ENCODE measurements at places on chromosomes 4 and X.
A peak's percentile ranks its signal among the peaks of the same experiment; 100 is the strongest.

- DNase-seq = no peak
Measured at GRCh38 chrX:7389576-7389975, 241.6 kb upstream of the PUDP start.

DNA sequence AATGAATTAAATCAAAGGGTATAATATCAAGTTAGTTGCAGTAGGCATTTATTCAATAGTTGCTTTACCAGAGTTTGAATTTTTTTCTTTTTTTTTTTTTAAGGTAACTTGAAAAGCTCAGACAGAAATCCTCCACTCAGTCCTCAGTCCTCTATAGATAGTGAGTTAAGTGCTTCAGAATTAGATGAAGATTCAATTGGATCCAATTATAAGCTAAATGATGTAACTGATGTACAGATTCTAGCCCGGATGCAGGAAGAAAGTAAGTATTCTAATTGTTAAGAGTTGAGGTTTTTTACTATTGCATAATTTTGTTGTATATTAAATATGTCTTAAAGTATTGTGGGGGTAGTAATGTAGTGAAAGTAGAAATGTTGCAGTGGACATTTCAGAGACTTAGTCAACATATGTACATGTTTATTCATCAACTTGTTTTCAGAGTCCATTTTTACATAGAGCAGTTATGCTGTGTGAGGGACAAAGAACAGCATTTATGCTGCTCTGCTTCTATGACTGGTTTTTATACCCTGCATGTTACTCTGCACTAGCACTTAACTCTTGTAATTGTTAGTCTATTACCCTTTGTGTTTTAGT, 38.4 kb downstream of the SLAIN2 start:
- no peak for DNase-seq

- DNase-seq = no peak
Measured at GRCh38 chrX:154483325-154483724, 3.1 kb downstream of the UBL4A start.

GRCh38 chr4:176850436-176850835, 57.7 kb upstream of the VEGFC start:
- no peak for DNase-seq

GRCh38 chr4:152162331-152162697, 373.6 kb downstream of the FBXW7 start:
- no peak for DNase-seq

DNA sequence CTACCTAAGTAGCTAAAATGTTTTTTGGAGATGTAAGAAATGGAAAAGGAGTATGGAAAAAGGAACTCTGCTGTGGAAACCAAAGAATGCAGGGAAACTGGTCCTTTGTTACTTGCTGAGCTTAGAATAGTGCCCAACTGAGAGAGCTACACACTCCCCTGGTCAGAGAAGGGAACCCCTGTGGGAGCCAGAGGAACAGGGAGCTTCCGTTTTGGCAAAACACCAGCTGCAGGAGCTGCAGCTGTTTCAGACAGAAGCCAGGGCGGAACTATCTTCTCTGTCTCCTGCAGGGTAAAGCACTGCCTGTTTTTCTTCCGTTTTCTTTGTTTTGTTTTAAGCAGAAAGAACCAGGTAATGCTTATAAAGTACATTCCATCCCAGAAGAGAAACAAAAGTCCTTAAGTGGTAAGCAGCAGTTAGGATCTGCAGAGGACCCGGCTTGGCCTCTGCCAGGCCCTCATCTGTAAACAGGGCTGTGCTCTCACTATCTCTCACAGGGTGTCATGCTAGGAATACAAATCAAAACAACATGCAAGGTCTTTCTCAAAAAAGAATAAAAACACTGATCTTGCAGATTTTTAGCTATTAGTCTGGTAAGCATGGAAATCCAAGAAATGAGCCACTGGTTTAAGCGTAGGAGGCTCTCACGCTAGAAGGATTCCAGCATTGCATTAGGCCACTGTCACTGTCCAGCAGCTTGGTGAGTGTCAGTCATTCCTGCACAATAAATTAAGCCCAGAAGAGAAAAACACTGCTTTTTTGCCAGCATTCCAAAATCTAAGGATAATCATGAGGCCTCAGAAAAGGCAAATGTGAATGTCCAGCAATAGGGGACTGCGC, 76.1 kb downstream of the CHST7 start:
- no peak for DNase-seq

- no peak for DNase-seq
Measured at GRCh38 chrX:136162827-136163570, 15.7 kb downstream of the FHL1 start.

- no peak for DNase-seq
Measured at GRCh38 chr4:184907216-184907615, 81.4 kb upstream of the ACSL1 start.

- no peak for DNase-seq
Measured at GRCh38 chr4:104693601-104694201, 199.0 kb upstream of the CXXC4 start.

DNA sequence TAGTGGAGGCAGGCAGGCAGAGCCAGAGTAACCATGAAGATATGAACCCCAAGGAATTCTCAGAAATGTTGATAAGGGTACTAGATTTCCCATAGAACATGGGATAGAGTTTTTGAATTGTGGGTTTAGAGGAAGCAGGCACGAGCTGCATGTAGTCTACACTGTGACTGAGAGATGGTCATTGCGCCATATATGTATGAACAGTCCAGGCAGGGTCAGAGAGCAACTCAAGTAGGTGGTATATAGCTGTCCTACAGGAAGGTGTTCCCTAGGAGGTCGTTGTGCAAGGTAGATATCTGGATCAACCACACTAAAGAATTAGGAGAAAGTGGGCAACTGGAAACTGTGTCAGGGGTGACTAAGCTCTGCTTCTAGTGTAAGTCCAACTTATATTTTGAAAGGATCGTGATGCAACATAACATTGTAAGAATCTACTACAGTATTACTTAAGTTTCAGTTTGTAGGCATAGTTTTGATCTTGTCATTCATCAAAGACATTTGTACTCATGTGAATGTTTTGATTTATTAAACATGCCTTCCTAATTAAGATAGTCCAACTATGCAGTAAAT, 94.6 kb downstream of the HPGD start:
- no peak for DNase-seq

DNA sequence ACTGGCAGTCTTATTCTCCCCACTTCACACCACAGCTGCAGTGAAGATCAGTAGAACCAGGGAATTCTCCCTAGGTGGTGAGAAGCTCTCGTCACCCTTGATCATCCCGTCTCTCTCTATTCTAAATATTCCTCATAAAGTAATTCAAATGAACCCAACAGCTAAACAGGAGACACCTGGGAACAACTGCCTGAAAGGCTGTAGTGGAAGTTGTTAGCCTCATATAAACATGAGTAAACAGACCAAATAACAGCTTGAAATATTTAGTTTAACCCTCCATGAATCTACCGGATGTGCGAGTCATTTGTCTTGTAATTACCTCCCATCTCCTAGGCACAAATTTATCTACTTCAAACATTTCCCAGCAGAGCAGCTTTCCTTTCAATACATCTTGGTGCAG, 30.4 kb upstream of the APELA start:
- peak; percentile 5 for DNase-seq

- no peak for DNase-seq
Measured at GRCh38 chr4:173490817-173491528, 39.1 kb downstream of the HAND2 start.

DNA sequence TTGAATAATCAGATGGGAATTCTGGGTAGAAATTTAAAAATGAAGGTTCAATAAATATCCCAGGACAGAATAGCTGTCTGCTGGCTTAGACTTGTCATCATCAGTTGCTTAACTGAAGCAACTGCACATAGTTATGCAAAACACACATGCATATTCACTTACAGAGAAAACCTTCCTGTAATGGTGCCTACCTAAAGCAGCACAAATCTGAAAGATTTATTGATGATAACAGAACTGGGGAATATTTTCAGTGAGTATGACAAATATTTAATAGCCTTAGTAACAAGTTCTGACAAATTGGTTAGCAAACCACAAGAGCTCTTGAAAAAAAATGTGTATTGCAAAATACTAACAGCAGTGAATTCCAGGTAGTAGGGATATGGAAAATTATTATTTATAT, 606.8 kb upstream of the BOD1L1 start:
- DNase-seq = no peak

DNA sequence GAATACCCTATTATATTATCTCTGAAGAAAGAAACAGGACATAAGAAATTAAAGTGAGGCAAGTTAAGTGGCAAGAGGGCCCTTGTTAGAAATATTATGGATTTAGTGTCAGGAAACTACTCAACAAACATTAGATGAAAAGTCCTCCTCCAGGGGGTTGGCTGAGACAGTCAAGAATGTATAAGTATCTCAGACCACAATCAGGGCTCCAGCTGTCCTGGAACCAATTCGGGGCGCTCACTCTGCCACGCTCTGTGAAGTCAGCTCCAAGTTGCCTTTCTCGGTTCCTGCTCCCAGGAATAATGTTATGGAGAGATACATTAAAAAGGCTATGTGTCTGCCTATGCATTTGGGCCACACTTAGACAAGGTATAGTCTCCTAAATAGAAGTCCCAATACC, 73.3 kb downstream of the RASGEF1B start:
- DNase-seq = no peak

DNA sequence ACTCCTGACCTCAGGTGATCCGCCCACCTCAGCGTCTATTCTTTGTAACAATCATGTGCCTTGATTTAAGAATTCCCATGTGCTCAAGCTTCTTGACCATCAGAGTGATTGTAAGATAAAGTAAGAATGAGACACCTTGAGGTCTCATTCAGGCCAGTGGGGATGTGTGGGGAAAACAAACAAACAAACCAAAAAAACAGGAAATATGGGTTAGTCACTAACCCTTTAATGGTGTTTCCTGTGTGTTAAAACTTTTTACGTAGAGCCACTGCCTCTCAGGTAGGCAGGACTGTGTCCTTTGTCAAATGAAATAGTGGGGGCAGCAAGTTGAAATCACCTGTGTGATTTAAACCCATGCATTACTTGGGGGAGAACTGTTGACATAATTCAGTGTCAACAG, 91.5 kb upstream of the DHRSX start:
- DNase-seq = no peak

DNA sequence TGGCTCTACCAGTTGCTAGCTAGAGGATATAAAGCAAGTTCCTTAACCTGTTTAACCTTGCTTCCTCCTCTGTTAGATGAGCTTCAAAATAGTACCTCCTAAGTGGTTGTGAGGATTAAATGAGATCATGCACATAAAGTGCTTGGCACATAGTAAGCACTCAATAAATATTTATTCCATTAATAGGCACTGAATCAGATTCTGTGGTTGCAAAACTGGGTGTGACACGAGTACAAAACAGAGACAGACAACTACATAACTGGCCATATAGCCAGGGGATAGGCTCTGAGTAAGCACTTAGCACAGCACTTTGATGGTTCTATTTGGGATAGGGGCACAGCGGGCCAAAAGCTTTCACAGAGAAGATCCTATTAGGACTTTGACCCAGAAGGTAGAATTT, 150.3 kb downstream of the RELL1 start:
- no peak for DNase-seq

- no peak for DNase-seq
Measured at GRCh38 chr4:111997785-111998184, 147.5 kb upstream of the FAM241A start.

DNA sequence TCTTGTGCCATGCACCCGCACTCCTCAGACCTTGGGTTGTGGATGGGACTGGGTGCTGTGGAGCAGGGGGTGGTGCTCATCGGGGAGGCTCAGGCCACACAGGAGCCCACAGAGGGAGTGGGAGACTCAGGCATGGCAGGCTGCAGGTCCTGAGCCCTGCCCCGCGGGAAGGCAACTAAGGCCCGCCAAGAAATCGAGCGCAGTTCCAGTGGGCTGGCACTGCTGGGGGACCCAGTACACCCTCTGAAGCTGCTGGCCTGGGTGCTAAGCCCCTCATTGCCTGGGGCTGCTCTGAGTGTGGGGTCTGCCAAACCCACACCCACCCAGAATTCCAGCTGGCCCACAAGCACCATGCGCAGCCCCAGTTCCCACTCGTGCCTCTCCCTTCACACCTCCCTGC, 450.5 kb upstream of the FGF16 start:
- no peak for DNase-seq

DNA sequence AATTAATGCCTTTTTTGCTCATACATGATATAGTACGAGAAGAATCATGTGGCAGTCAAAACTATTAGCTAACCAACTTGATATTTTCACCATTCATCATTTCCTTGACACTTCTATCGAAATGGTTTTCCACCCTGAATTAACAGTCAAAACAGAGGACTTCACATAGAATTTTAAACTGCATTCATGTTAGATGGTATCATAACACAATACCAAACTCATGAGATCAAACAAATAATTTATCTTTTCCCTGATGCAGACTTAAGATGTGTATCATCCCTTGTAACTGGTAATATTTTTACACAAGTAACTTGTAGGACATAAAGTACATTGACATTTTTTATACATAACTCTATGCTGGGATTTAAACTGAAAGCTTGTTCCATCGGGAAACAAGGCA, 18.2 kb upstream of the ANTXR2 start:
- no peak for DNase-seq

GRCh38 chr4:149076401-149076800, 634.2 kb upstream of the NR3C2 start:
- no peak for DNase-seq

- DNase-seq = no peak
Measured at GRCh38 chrX:107454302-107454701, 4.8 kb downstream of the FRMPD3 start.

DNA sequence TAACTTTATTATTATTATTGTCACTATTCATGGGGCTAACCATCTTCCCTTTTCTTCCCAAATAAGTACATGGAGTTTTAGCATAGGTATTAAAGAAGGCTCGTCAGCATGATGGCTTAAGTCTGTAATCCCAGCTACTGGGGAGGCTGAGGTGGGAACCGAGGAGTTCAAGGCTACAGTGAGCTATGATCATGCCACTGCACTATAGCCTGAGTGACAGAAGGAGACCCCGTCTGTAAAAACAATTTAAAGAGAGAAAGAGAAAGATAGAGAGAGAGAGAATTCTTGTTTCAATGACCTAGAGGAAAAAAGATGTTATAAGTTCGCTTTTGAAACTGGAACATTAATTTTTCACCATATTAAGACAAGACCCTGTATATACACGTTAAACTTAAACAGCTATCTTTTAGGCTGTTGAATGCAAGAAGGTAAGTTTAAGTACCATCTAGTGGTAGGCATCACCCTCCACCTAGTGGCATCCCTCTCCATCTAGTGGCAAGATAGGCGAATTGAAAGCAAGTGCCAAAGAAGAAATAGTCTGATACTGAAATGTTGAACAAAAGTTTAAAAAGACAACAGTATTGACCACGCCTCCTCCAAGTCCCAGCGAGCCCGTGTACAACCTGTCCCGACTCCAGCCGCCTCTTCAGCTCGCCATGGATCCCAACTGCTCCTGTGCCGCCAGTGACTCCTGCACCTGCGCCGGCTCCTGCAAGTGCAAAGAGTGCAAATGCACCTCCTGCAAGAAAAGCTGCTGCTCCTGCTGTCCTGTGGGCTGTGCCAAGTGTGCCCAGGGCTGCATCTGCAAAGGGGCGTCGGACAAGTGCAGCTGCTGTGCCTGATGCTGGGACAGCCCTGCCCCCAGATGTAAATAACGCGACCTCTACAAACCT, 26.0 kb upstream of the YTHDC1 start:
- peak; percentile 2 for DNase-seq

GRCh38 chrX:93874554-93874953, 200.5 kb downstream of the FAM133A start:
- DNase-seq = no peak
